ENCODE measurements at places on chromosomes 5 and 9.

GRCh38 chr5:55027595-55027994 lies 3.5 kb downstream of the GZMK start:
- no peak for DNase-seq

DNA sequence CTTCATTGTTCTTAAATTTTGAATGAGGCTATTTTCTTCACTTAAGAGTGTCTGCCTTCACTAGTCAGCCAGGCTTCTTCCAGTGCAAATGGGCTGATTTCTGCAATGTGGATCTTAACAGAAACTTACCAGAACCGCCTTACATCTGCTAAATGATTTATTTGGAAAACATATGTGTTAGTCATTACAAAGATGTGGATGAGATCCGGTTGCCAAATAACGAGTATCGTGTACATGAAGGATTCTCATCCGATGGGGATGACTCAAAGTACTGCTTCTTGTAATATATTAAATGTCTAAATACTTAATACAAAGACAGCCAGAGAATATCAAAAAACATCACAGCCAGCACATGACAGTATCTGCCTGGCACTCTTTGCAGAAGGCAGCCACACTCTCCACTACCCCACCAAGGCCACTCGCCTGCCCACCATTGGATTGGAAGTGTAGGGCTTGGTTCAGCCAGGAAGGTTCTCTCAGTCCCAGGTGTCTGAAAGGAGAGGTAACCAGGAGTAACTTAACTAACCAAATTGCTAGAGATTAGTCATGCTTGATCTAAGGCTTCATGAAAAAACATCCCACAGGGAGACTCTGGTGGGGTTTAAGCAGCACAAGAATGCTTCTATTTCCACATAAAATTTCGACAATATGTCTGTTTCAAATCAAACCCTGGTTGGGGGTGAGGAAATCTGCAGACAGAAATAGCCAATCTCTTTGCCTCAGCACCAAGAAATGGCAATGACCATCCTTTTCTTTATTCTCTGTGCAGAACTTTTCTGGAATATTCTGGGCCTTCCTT lies 174.8 kb downstream of the GADD45G start:
- no peak for DNase-seq

GRCh38 chr9:89619019-89619418 lies 14.2 kb downstream of the GADD45G start:
- no peak for DNase-seq

GRCh38 chr9:77440057-77440456 lies 208.1 kb downstream of the GNA14 start:
- DNase-seq, result no peak

DNA sequence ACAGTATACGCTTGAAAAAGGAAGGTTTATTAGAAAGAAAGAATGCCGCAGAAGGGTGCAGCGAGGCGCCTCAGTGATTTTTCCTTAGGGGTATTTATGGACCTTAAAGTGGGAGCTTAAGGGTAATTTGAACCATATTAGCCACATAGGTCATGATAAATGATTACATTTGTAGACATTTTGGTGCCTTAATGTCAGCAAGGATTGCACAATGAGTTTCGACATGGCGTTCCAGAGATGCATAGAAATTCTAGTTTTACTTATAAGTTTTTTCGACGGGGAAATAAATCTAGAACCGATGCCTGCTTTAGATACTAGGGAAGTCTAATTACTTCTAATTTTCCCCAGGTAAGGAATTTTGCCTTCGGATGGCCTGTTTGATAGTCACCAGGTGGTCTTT lies 20.7 kb upstream of the PANK3 start:
- no peak for DNase-seq

GRCh38 chr5:159956074-159956473 lies 39.8 kb downstream of the ADRA1B start:
- no peak for DNase-seq

DNA sequence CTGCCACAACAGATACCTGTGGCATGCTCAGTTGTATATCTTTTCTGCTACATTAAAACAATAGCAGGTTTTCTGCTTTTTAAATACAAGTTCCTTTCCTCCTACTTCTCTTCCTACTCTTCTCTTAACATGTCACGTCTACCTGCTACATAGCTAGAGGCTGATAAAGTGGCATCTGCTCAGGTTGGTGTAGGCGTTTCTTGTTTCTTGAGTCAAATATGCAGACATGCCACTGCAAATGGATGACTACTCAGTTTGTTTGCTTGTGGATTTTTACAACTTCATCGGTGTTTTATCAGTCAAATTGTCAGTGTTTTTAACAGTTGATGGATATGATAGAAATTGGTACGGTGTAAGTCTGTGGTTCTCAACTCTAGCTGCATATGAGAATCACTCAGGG lies 525.7 kb downstream of the TLE4 start:
- DNase-seq, result no peak

DNA sequence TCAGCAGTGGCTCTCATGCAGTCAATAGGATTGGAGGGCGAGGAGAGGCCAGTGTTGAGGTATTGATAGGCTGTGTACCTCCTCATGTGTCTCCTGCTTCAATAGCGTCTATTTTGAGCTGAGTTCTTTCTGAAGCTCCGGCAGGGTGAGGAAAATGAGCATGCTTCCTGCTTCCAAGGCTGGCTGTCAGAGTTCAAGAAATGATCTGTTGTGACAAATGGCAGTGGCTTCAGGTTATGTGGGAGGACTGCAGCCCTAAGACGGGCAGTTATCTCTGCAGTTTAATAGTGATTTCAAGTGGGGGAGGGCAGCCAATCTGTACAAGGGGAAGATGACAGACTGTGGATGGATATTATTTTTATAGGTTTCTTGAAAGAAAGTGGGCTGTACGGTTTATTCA lies 54.0 kb upstream of the CXCL14 start:
- DNase-seq, result no peak

GRCh38 chr5:37838152-37838932 lies 1.5 kb downstream of the GDNF start:
- no peak for DNase-seq

GRCh38 chr5:38189081-38189504 lies 69.3 kb upstream of the EGFLAM start:
- no peak for DNase-seq

DNA sequence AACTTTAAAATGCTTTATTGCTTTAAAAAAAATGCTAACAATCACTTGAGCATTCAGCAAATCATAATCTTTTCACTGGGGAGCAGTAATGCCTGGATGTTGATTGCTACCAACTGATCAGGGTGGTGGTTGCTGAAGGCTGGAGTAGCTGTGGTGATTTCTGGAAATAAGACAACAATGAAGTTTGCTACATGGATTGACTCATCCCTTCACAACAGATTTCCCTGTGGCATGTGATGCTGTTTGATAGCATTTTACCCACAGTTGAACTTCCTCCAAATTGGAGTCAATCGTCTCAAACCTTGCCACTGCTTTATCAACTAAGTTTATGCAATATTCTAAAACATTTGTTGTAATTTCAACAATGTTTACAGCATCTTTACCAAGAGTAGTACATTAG lies 83.3 kb downstream of the MLLT3 start:
- DNase-seq, result no peak

DNA sequence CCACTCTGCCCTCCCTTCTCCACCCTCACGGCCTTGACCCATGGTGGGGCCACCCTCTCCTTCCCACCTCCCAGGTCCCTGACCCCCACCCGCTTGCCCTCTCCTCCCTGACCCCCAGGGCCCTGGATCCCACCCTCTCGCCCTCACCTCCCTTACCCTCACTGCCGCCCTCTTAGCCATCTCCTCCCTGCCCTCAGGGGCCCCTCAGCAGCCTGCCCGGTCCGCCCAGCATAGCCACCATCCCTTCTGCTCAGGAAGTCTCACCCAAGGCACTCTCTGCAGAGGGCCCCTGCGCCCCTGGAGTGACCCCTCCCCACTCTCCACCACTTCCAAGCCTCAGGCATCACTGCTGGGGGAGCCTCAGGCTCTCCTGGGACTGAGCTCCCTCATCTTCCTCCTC lies 66.3 kb downstream of the MRPL36 start:
- DNase-seq, result no peak

- DNase-seq, result no peak
Observed at GRCh38 chr5:91000743-91001142, 382.4 kb downstream of the ARRDC3 start.

GRCh38 chr9:81737871-81738507 lies 48.6 kb upstream of the TLE1 start:
- DNase-seq, result no peak

- DNase-seq, result no peak
Observed at GRCh38 chr5:136067422-136067821, 38.6 kb downstream of the TGFBI start.

DNA sequence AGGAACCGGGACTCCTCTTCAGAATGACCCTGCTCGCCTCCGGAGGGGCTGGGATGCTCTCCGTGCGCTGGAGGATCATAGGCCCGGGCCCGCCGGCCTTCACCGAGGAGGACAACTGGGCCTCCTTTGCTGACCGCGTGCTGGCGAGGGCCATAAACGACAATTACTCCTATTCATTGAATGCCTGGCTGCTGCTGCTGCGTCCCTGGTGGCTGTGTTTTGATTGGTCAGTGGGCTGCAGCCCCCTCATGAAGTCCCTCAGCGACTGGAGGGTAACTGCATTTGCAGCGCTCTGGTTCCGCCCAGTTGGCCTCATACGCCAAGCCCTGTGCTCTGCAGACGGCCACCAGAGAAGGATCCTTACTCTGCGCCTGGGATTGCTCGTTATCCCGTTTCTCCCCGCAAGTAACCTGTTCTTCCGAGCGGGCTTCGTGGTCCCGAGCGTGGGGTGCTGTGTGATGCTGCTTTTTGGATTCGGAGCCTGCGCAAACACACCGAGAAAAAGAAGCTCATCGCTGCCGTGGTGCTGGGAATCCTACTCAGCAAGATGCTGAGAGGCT lies 16.6 kb downstream of the OR2V1 start:
- no peak for DNase-seq

DNA sequence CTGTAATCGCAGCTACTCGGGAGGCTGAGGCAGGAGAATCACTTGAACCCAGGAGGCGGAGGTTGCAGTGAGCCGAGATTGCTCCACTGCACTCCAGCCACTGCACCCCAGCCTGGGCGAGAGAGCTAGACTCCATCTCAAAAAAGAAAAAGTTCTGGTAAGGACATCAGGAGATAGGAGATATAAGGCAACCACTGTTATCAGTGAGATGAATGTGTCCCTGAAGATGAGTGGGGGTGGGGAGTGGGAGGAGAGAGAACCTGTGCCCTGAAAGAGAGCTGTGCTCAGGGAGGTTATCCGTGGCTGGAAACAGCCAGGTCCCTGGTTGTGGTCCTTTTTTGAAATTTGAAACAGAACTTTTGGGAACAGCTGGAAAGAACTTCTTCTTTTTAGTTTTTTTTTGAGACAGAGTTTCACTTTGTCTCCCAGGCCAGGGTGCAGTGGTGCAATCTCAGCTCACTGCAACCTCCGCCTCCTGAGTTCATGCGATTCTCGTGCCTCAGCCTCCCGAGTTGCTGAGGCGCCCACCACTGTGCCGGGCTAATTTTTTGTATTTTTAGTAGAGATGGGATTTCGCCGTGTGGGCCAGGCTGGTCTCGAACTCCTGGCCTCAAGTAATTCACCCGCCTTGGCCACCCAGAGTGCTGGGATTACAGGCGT lies 2.6 kb downstream of the PTPA start:
- DNase-seq, result no peak

DNA sequence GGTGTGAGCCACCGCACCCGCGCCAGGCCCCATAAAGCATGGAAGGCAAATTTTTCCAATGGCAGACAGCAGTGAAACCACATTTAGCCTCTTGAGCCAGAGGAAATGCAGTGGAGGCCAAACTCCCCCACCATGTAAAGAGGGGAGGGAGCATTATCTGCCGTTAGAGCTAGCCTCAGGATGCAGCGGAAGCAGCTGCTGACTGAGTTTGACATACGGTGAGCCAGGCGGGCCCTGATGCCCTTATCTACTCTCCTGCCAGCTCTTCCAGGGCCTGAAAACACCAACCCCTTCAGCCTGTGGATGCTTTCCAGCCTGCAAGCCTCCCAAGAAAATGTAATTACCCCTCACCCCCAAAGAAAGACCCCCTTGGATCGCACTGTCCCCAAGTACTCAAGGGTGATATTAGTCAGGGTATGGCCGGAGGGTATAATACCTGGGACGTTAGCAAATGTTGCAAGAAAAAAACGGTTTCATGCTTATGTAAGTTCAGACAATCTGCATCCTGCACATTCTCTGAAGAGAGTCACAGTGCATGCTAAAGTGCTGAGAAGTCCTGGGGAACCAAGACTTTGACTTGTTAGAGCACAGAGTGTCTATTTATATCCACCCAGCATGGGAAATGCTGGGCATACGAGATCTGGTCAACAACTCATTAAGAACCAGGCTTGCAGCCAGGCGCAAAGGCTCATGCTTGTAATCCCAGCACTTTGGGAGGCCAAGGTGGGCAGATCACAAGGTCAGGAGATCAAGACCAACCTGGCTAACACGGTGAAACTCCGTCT lies 11.3 kb upstream of the GGTA1 start:
- no peak for DNase-seq

GRCh38 chr9:99046068-99046467 lies 58.8 kb upstream of the TGFBR1 start:
- no peak for DNase-seq

DNA sequence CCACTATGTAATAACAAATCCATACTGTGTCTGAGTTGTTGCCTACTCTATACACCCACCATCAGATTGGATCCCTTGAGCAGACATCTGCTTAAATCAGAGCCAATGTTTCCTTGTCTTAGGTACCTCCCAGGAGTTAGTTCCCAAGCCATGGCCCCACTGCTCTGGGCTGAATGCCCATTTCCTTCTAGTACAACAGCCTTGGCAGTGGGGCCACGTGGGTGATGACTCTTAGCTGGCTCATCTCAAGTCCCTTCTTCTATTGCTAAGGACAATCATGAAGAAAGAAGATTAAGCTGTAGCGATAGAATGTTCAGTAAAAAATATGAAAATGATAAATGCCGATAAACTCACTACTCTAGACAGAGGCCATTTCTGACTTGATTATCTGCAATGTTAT lies 16.6 kb downstream of the PTGR1 start:
- DNase-seq, result no peak

GRCh38 chr9:6673326-6674025 lies 27.9 kb upstream of the GLDC start:
- DNase-seq, result no peak

GRCh38 chr9:134993996-134994720 lies 76.4 kb upstream of the FCN1 start:
- no peak for DNase-seq

DNA sequence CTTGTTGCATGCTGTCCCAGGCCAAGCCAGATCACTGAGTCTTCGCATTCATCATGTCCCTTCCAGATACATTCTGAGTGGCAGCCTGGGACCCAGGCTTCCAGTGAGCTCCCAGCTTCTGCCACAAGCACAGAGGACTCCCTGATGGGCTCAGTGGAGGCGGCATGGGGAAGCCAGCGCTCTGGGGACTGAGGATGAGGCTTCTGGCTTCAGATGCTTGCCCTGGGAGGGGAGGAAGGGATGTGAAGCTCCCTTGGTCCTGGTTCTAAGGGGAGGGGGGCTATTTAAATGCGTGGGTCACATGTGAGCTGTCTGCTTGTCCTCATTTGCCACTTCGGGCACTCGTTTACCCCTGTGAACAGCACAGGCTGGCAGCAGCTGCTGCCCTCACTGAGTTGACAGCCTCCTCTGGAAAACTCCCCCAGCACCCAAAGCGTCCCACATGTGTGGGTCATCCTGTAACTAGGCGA lies 174.0 kb downstream of the NR3C1 start:
- no peak for DNase-seq
